ENCODE measurements at places on chromosomes 1 and 21.

GRCh38 chr1:150003801-150004200, 6.7 kb downstream of the OTUD7B start:
- no peak for DNase-seq

GRCh38 chr1:20197329-20197791, 11.0 kb upstream of the PLA2G2C start:
- no peak for DNase-seq

GRCh38 chr1:8032366-8032910, 6.3 kb upstream of the ERRFI1 start:
- no peak for DNase-seq

GRCh38 chr1:10833630-10834557, 37.4 kb upstream of the CASZ1 start:
- DNase-seq = peak; percentile 36

GRCh38 chr1:221965252-221965651, 223.4 kb upstream of the DUSP10 start:
- no peak for DNase-seq

All from eye (tissue), 1 donor.